ENCODE measurements at places on chromosomes 11 and 22. TPM values are rescaled to one million over a fixed set of nuclear protein-coding genes. Genes with fewer than 3 reads are reported as not detected.
A peak's percentile ranks its signal among the peaks of the same experiment; 100 is the strongest.

EFCAB6 gene
- total RNA-seq = 1.9 TPM

UPK3A gene
- not detected for total RNA-seq

DNA sequence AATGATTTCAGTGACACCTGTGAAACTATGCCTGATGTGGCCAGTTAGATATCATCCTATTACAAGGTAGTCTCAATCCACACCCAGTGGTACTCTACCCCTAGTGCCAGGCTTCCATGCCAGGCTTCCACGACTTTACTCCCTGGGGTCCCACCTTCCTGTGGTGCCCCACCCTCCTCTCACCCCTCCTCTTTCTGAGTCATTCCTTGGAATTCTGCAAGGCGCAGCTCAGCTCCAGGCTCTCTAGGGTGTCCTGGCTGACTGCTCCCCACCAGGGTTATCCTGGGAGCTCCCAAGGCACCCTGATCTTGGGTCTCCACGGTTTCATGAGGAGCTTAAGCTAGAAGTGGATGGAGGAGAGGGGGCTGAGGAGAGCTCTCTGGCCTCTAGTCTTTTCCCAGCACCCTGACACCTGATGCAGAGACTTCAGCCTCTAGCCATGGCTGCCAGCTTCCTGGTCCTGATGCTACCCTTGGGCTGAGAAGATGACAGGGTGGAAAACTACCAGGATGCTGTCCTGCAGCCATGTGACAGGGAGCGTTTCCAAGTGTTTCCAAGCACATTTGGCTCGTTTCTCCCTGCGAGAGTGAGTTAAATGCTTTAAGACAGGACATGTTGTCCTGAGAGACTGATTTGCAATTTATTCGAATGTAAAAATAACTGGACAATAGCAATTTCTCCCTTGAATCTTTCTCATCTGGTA is 1461.2 kb downstream of the TBC1D22A start:
- H3K4me3 ChIP-seq = no peak overlapping the region
- H3K27ac ChIP-seq = no peak overlapping the region
- no peak for DNase-seq
- no peaks in the 10 kb centered on the region for H3K4me1 ChIP-seq
- no peaks in the 10 kb centered on the region for H3K27me3 ChIP-seq
- no peaks in the 10 kb centered on the region for H3K36me3 ChIP-seq

- DNase-seq = no peak
- H3K27me3 ChIP-seq = peaks cover 2% of the 10 kb centered on the region
- H3K36me3 ChIP-seq = no peaks in the 10 kb centered on the region
- H3K4me3 ChIP-seq = no peak overlapping the region
These were observed 3.9 kb downstream of the P2RY2 start for GRCh38 chr11:73221996-73222395.

DNA sequence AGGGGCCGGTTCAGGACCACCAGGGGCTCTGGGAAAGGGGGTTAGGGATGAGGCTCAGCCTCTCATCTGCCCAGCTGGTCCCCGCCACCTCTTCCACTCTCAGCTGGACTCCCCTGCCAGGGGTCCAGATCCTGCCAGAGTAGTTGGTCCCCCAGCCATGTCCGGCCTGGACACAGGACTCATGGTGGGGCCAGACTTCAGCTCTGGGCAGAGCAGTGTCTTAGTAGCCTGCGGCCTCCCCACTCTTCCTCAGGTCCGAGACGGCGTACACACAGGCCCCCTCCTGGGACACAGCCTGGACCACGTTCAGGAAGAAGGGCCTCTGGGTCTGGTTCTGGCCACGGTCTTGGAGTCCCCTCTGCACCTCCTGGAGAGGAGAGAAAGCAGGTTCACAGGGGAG is 25.1 kb downstream of the GGT5 start:
- H3K36me3 ChIP-seq = peaks cover 15% of the 10 kb centered on the region
- no peak for DNase-seq
- no peaks in the 10 kb centered on the region for H3K4me1 ChIP-seq
- no peak overlapping the region for H3K27ac ChIP-seq

- no peak overlapping the region for H3K4me3 ChIP-seq
- DNase-seq = no peak
- no peaks in the 10 kb centered on the region for H3K4me1 ChIP-seq
- no peak overlapping the region for H3K27ac ChIP-seq
- H3K36me3 ChIP-seq = no peaks in the 10 kb centered on the region
- H3K27me3 ChIP-seq = no peaks in the 10 kb centered on the region
These were observed 1046.1 kb downstream of the DLG2 start for GRCh38 chr11:84581083-84581482.

- H3K4me3 ChIP-seq = no peak overlapping the region
- no peaks in the 10 kb centered on the region for H3K36me3 ChIP-seq
- no peaks in the 10 kb centered on the region for H3K27me3 ChIP-seq
- no peaks in the 10 kb centered on the region for H3K4me1 ChIP-seq
These were observed 26.3 kb upstream of the APLNR start for GRCh38 chr11:57263351-57263750.

DNA sequence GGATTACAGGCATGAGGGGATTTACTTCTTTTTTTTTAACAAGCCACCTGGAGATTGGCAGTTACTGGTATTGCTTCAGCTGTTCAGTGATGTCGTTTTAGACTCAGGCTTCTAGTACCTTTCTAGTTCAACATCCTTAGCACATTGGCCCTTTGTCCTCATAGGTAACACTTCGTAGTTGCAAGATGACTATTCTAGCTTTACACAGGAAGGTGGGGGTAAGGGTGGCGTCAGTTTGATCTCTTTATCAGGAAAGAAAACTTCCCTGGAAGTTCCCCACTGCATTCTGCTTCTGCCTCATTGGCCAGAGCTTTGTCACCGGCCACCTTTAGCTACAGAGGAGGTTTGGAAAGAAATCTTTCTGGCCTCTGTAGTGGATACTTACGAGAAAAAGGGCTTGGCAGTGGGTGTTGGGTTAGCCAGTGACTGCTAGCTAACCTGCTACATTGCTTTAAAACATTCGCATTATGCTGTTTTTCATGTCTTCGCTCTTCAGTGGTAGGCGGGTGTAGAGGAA is 40.7 kb downstream of the SFI1 start:
- H3K36me3 ChIP-seq = peaks cover 2% of the 10 kb centered on the region
- no peaks in the 10 kb centered on the region for H3K27me3 ChIP-seq
- DNase-seq = no peak

GRCh38 chr11:7484131-7484530 is 1.2 kb upstream of the OLFML1 start:
- no peak overlapping the region for H3K27ac ChIP-seq
- H3K27me3 ChIP-seq = no peaks in the 10 kb centered on the region
- H3K4me1 ChIP-seq = peaks cover 6% of the 10 kb centered on the region
- H3K36me3 ChIP-seq = no peaks in the 10 kb centered on the region

GRCh38 chr11:3203221-3204043 is 15.2 kb downstream of the MRGPRG start:
- H3K27ac ChIP-seq = no peak overlapping the region
- peaks cover 59% of the 10 kb centered on the region for H3K27me3 ChIP-seq
- peaks cover 7% of the 10 kb centered on the region for H3K4me1 ChIP-seq

GRCh38 chr11:113329725-113330124 is 15.3 kb downstream of the TTC12 start:
- H3K27ac ChIP-seq = no peak overlapping the region
- H3K36me3 ChIP-seq = peaks cover 87% of the 10 kb centered on the region
- no peak overlapping the region for H3K4me3 ChIP-seq
- no peaks in the 10 kb centered on the region for H3K27me3 ChIP-seq
- no peak for DNase-seq

GRCh38 chr11:119795231-119795630 is 66.2 kb upstream of the NECTIN1 start:
- DNase-seq = no peak
- H3K4me3 ChIP-seq = no peak overlapping the region
- H3K27me3 ChIP-seq = peaks cover 5% of the 10 kb centered on the region
- H3K36me3 ChIP-seq = no peaks in the 10 kb centered on the region

DNA sequence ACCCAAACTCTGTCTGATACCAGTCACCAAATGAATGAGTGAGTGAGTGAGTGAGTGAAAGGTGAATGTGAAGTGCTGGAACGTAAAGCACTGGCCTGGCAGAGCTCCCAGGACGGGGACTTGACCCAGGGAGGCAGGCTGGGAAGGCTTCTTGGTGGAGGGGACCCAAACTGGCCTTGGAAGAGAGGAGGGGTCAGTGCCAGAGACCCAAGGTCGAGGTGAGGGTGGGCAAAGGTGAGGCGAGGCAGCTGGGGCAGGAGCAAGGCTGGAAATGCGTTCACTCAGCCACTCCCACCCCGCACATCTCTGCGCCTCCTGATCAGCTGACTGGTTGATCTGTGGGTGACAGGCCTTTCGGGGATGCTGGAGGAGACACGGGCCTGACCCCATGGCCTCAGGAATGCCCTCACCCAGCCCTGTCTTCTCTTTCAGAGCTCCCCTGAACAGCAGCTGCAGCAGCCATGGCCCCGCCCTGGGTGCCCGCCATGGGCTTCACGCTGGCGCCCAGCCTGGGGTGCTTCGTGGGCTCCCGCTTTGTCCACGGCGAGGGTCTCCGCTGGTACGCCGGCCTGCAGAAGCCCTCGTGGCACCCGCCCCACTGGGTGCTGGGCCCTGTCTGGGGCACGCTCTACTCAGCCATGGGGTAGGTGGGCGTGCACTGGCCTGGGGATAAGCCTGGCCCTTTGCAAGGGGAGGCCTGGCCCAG is 7.6 kb downstream of the TSPO start:
- no peak for DNase-seq
- H3K4me1 ChIP-seq = peaks cover 75% of the 10 kb centered on the region
- no peaks in the 10 kb centered on the region for H3K27me3 ChIP-seq
- no peak overlapping the region for H3K4me3 ChIP-seq

- H3K27ac ChIP-seq = no peak overlapping the region
- H3K4me1 ChIP-seq = no peaks in the 10 kb centered on the region
- no peaks in the 10 kb centered on the region for H3K27me3 ChIP-seq
- no peaks in the 10 kb centered on the region for H3K36me3 ChIP-seq
- H3K4me3 ChIP-seq = no peak overlapping the region
These were observed 1920.0 kb upstream of the RAG2 start for GRCh38 chr11:38517991-38518390.

DNA sequence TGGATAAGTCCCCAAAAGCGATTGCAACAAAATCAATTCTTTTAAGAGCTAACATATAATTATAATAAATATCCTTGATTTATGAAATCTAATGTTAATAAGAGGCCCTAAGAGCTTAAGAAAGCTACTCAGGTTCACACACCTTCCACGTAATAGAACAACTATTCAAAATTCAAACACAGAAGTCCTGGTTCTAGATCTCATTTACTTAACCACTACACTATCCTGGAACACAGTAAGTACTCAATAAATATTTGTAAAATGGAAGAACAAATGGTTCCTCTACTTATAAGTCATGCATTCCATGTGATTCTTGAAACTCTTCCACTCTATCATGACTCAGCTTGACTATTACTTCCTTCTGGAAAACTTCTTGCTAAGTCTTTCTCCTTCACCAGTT is 268.2 kb downstream of the FAM181B start:
- no peak overlapping the region for H3K4me3 ChIP-seq
- H3K4me1 ChIP-seq = no peaks in the 10 kb centered on the region
- no peaks in the 10 kb centered on the region for H3K27me3 ChIP-seq
- DNase-seq = no peak
- no peak overlapping the region for H3K27ac ChIP-seq

DNA sequence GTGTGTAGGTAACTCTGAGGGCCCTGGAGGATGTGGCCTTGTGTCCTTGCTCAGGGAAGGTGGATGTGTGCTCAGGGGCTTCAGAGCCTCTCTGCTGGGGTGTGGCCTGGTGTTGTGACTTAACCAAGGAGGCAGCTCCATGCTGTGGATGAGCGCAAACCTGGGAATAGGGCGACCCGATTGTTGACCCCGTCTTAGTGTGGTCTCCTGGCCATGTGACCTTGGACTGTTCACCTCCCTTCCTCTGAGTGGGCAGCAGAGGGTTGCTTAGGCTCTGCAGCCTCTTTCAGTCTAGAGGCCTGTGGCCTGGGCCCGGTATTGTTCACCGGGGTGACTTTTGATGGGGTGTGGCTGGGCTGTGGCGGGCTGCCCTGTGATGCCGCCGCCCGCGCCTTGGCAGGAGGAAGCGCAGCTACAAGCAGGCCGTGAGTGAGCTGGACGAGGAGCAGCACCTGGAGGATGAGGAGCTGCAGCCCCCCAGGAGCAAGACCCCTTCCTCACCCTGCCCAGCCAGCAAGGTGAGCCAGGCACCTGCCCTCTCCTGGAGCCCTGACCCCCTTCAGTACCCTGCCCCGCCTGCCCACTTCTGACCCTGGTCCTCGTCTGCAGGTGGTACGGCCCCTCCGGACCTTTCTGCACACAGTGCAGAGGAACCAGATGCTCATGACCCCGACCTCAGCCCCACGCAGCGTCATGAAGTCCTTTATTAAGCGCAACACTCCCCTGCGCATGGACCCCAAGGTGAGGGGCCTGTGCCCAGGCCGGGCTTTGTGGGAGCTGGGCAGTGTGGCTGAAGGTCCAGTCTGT is 16.7 kb downstream of the INCENP start:
- no peak overlapping the region for H3K4me3 ChIP-seq
- no peaks in the 10 kb centered on the region for H3K27me3 ChIP-seq
- H3K36me3 ChIP-seq = peaks cover 54% of the 10 kb centered on the region

DNA sequence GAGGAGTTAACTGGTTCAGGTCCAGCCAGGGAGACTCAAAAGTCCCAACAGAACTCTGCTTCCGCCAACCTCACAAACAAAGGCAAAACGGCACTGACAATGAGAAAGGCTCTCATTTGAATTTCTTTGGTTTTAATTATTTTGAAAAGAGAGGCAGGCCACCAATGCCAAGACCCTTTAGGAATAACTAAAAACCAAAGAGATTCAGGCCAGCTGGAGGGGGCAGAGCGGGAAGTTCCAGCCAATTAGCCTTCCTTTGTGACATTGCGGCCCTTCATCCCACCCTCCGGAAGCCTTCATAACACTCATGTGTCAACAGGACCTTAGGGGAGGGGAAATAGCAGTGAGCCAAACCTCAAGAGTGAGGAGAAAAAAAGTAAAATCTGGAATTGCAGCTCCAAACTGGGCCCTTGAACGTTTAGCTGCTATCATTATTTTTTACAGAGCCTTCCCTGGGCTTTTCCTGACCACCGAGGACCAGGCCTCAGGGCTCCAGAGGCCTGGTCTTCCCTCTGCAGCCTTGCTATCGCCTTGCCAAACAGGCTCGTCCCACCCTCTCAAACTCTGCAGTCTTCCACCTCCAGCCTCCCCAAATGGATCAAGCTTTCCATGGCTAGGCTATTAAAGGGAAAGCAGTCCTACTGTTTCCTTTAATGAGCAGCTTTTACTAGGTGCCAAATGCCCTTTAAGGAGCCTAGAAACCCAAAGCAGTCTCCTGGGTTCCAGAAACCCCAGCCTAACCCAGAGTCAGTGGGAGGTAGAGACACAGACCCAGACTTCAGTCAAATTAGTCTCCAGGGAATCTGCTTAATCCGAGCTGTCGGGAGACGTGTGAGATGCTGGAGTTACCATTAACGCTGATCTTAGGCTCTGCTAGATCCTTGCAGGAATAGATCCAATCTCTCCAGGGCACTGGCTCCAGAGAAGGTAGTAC is 114.2 kb downstream of the CCDC34 start:
- no peaks in the 10 kb centered on the region for H3K36me3 ChIP-seq
- no peak overlapping the region for H3K4me3 ChIP-seq
- peak overlapping the region; percentile 1 for H3K27ac ChIP-seq
- no peaks in the 10 kb centered on the region for H3K27me3 ChIP-seq

DNA sequence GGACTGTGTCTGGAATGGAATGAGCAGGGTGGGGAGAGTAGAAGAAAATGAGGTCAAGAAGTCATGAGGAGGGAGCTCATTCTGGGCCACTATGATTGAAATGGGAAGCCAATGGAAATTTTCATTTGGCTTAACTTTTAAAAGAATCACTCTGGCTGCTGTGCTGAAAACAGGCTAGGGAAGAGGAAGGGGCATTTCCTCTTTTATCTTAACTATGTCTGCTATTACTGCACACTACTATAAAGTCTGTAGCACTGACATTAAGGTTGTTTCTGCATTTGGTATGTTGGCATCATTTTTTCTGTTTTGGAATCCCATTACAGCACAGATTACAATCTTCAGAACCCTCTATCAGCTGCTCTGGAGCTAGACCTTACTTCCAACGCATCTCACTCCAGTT is 8.2 kb downstream of the PATL1 start:
- peaks cover 83% of the 10 kb centered on the region for H3K36me3 ChIP-seq
- H3K27me3 ChIP-seq = no peaks in the 10 kb centered on the region
- DNase-seq = no peak
